ENCODE measurements at places on chromosomes 5 and 9. TPM values are rescaled to one million over a fixed set of nuclear protein-coding genes. Genes with fewer than 3 reads are reported as not detected.

GRCh38 chr5:113264046-113264445, 170.7 kb downstream of the TSSK1B start:
- H3K4me3 ChIP-seq = no peak overlapping the region
- peak; percentile 90 for DNase-seq
- H3K36me3 ChIP-seq = no peaks in the 10 kb centered on the region
- H3K4me1 ChIP-seq = no peaks in the 10 kb centered on the region
- peak overlapping the region; percentile 52 for H3K27ac ChIP-seq

DNA sequence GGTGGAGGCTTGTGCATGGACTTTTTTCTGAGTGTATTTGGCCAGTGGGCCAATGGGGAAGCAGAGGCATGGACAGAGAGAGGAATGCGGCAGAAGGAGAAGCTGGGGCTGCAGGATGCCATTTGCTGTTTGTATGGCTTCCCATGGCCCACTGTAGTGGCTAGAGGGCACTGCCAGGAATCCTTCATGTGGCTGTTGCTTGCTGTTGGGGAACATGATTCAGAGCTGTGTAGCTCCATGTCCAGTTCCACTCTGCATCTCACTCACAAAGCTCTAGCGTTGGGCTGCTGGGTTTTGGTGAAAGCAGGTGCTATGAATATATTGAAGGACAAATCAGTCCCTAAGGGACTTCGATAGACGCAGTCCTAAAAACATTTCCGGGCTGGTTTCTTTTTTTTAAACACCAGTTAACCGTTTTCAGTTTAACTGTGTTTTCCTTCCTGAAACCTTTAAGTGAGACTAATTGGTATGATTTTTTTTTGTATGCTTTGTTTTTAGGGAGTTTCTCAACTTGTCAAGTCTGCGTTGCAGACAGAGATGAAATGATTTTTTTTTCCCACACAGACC, 51.3 kb downstream of the SLC22A5 start:
- H3K4me1 ChIP-seq = peaks cover 55% of the 10 kb centered on the region
- H3K4me3 ChIP-seq = no peak overlapping the region
- H3K36me3 ChIP-seq = peaks cover 25% of the 10 kb centered on the region
- H3K27me3 ChIP-seq = no peaks in the 10 kb centered on the region

Gene SOHLH1
- polyA plus RNA-seq = 0.16 TPM

Gene IGIP
- 4.0 TPM for polyA plus RNA-seq

GRCh38 chr5:79962575-79963222, 28.4 kb downstream of the MTX3 start:
- no peak for DNase-seq
- peak overlapping the region; percentile 52 for H3K27ac ChIP-seq
- H3K36me3 ChIP-seq = no peaks in the 10 kb centered on the region

GRCh38 chr9:90830977-90831376, 29.4 kb downstream of the SYK start:
- no peak for DNase-seq
- no peaks in the 10 kb centered on the region for H3K4me1 ChIP-seq
- no peak overlapping the region for H3K27ac ChIP-seq

- no peak for DNase-seq
- H3K27me3 ChIP-seq = peaks cover 26% of the 10 kb centered on the region
- H3K4me3 ChIP-seq = no peak overlapping the region
- H3K36me3 ChIP-seq = no peaks in the 10 kb centered on the region
Observed at GRCh38 chr9:126510564-126510963, 103.2 kb upstream of the LMX1B start.

DNA sequence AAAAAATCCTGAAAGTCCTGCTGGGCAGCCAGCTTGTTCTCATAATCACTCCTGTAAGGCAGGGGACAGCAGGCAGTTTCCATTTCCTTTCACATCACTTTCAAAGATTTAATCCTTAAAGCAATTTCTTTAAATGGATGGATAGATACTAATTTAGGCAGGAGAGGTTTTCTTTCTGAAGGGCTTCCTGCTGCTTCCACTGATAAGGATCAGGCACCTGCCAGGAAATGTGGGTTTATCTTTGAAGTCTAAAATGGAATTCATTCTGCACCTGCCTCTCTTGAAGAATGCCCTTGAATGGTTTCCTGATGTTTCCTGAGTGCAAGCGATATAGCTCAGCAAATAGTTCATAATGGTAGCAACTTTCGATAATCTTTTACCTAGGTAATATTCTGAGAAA, 64.5 kb downstream of the STARD4 start:
- no peaks in the 10 kb centered on the region for H3K27me3 ChIP-seq
- H3K36me3 ChIP-seq = no peaks in the 10 kb centered on the region
- no peak overlapping the region for H3K27ac ChIP-seq

DNA sequence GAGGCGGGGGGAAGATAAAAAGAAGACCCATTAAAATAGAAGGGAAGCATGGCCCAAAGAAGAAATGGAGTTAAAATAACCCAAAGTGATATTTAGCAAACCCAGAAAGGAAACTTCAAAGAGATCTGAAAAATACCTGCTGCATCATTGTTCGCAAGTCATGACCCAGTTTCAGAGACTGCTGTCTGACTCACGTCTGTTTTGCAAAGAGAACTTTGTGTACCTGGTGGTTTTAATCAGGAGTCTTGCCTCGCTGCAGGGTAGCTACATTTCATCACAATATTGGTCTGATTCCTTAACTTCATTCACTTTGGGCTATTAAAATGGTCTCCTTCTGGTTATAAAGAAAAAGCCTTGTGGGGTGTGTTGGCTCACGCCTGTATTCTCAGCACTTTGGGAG, 461.1 kb upstream of the DAP start:
- H3K36me3 ChIP-seq = no peaks in the 10 kb centered on the region
- H3K27me3 ChIP-seq = no peaks in the 10 kb centered on the region
- H3K4me3 ChIP-seq = no peak overlapping the region
- DNase-seq = no peak
- no peaks in the 10 kb centered on the region for H3K4me1 ChIP-seq
- no peak overlapping the region for H3K27ac ChIP-seq

Gene ACTBL2
- not detected for polyA plus RNA-seq

Gene EIF4E1B
- polyA plus RNA-seq = not detected

Gene STK32A
- 0.54 TPM for polyA plus RNA-seq

DNA sequence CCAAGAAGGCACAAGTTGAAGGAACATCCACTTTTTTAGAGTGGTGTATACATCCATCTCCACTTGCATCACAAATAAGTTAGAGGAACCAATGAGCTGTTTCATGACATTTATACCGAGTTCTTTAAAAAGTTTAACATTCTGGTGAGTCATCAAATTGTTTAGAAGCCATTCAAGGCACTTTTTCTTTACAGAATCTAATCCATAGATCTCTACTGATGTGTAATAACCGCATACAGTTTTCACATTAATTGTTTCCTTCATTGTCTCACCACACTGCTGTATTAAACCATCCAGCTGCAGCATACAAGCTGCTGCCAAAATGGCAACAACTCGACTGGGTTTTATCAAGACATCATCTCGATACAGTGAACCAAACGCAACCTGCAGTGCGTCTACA, 744 bp downstream of the GMCL2 start:
- no peak for DNase-seq
- no peaks in the 10 kb centered on the region for H3K36me3 ChIP-seq
- H3K27me3 ChIP-seq = peaks cover 5% of the 10 kb centered on the region
- H3K27ac ChIP-seq = no peak overlapping the region
- no peak overlapping the region for H3K4me3 ChIP-seq
- no peaks in the 10 kb centered on the region for H3K4me1 ChIP-seq

GRCh38 chr9:116550696-116551436, 136.2 kb upstream of the TRIM32 start:
- DNase-seq = peak; percentile 78
- H3K27me3 ChIP-seq = no peaks in the 10 kb centered on the region
- H3K36me3 ChIP-seq = no peaks in the 10 kb centered on the region
- no peak overlapping the region for H3K4me3 ChIP-seq
- peaks cover 26% of the 10 kb centered on the region for H3K4me1 ChIP-seq

GRCh38 chr5:173202266-173202875, 32.6 kb downstream of the NKX2-5 start:
- no peak for DNase-seq
- no peaks in the 10 kb centered on the region for H3K4me1 ChIP-seq
- no peak overlapping the region for H3K27ac ChIP-seq
- H3K36me3 ChIP-seq = no peaks in the 10 kb centered on the region
- H3K27me3 ChIP-seq = peaks cover 32% of the 10 kb centered on the region

DNA sequence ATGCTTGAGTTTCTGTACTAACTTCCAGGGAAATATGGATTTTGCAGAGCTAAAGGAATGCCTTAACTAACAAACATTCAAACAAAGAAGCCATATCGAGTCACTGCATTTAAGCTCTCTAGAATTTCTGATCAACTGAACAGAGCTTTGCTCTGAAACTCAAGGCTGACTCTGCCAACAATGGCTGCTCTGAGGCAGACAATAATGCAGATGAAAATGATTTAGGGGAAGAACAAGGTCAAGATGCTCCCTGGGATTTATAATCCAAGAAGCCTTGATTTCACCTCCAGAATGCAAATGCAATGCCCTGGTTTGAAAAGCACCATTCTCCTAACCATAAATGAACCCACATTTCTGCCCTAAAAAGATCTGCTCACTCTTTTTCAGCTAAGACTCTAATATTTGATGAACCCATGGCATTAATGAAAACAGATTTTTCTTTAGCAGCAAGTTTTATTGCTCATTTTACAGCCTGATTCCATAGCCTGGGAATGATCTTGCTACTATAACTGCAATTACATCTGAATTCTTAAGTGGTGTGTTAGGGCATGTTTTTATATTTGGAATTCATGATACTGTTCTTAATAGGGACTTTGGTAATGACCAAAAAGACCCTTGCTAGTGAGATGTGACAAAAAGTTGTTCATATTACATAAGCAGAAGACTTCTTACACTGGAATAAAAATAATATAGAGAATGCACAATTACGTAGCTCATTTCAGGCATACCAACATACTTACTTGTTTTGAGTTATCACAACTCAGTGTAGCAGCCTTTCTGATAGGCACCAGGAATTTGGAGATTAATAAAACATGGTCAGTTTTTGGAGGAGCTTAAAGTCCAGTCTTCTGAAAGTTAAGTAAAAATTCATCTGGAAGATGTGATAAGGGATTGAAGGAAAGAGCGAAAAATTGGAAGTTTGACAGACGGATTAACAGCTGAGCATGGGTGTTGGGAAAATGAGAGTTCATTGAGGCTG, 169.4 kb downstream of the TRPM3 start:
- DNase-seq = no peak
- H3K36me3 ChIP-seq = no peaks in the 10 kb centered on the region
- H3K27ac ChIP-seq = no peak overlapping the region
- no peaks in the 10 kb centered on the region for H3K27me3 ChIP-seq
- H3K4me3 ChIP-seq = no peak overlapping the region

Gene PCDHGA5
- polyA plus RNA-seq = 2.8 TPM

Gene NFIB
- polyA plus RNA-seq = 80.9 TPM

- DNase-seq = no peak
- H3K4me3 ChIP-seq = no peak overlapping the region
- no peaks in the 10 kb centered on the region for H3K27me3 ChIP-seq
Observed at GRCh38 chr5:154830596-154830995, 19.8 kb downstream of the FAXDC2 start.
